Activated CD4-positive, alpha-beta T cell treated with anti-CD3 and anti-CD28 coated beads, Interleukin-2, amount 10 ng/mL, durations not matched to agents 24 days and 14 days (primary cell): ENCODE measurements at places on chromosomes 11 and 22. TPM values are rescaled to one million over a fixed set of nuclear protein-coding genes. Genes with fewer than 3 reads are reported as not detected.

- no peaks in the 10 kb centered on the region for H3K36me3 ChIP-seq
- no peak overlapping the region for H3K27ac ChIP-seq
- H3K4me1 ChIP-seq: no peaks in the 10 kb centered on the region
- no peak overlapping the region for H3K4me3 ChIP-seq
These were observed 468.2 kb downstream of the MIAT start for GRCh38 chr22:27125539-27125938.

GRCh38 chr11:119586181-119586580 lies 142.8 kb downstream of the NECTIN1 start:
- no peak for DNase-seq
- peaks cover 46% of the 10 kb centered on the region for H3K27me3 ChIP-seq

DNA sequence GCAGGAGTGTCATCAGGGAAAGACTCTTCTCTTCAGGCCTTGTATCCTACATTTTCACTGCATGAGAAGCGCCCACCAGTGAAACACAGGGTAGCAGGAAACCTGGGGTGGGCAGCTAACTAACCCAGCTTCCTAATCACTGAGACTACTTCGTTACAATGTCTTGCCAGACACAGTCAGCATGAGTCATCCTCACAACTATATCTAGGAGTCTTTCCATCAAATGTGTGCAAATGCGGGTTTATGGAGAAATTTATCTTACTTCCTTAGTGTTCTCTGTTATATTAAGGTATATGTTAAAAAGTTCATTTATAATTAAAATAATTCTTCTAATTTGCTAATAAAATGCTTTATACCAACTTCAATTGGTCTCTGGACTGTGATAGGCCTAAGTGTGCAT lies 79.9 kb upstream of the RAB1B start:
- no peak for DNase-seq
- H3K27ac ChIP-seq: no peak overlapping the region
- peaks cover 17% of the 10 kb centered on the region for H3K36me3 ChIP-seq
- H3K27me3 ChIP-seq: no peaks in the 10 kb centered on the region
- no peak overlapping the region for H3K4me3 ChIP-seq
- peaks cover 6% of the 10 kb centered on the region for H3K4me1 ChIP-seq

Gene OSBP2
- total RNA-seq: 2.1 and 2.6 TPM in 2 replicates

GRCh38 chr11:71558996-71559395 lies 6.4 kb upstream of the KRTAP5-10 start:
- H3K4me3 ChIP-seq: no peak overlapping the region
- H3K27ac ChIP-seq: no peak overlapping the region
- H3K36me3 ChIP-seq: no peaks in the 10 kb centered on the region
- DNase-seq: no peak
- peaks cover 28% of the 10 kb centered on the region for H3K27me3 ChIP-seq

GRCh38 chr11:47152953-47153950 lies 23.4 kb downstream of the ARFGAP2 start:
- no peaks in the 10 kb centered on the region for H3K36me3 ChIP-seq
- H3K27ac ChIP-seq: no peak overlapping the region
- no peak overlapping the region for H3K4me3 ChIP-seq
- DNase-seq: peak; percentile 87

GRCh38 chr11:76659672-76660532 lies 10.6 kb downstream of the LRRC32 start:
- no peak overlapping the region for H3K4me3 ChIP-seq
- no peak for DNase-seq
- peaks cover 12% of the 10 kb centered on the region for H3K4me1 ChIP-seq
- H3K36me3 ChIP-seq: peaks cover 2% of the 10 kb centered on the region
- H3K27me3 ChIP-seq: no peaks in the 10 kb centered on the region
- no peak overlapping the region for H3K27ac ChIP-seq
